ENCODE measurements at places on chromosomes 6 and 20. TPM values are rescaled to one million over a fixed set of nuclear protein-coding genes. Genes with fewer than 3 reads are reported as not detected.
A peak's percentile ranks its signal among the peaks of the same experiment; 100 is the strongest.

DNA sequence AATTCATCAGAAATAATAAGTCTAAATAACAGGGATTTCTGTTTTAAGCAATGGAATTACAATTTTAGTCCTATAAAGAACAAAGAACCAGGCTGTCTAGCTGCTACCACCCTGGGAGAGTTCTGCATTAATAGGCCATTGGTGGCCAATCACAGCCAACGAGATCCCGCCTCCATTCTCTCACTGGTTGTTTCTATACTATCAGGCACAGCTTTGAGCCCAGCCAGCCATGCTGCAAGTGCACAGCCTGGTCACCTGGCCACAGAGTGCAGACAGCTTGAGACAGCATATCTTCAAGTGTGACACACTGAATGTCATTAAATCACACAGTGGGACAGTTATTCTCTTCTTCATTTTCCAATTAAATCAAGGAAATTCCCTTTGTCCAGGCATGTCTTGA lies 16.1 kb upstream of the RAB22A start:
- DNase-seq = no peak

- DNase-seq = no peak
Observed at GRCh38 chr20:56750430-56750829, 121.3 kb downstream of the TFAP2C start.

- DNase-seq = no peak
Observed at GRCh38 chr6:44740566-44741120, 353.1 kb downstream of the CDC5L start.

DNA sequence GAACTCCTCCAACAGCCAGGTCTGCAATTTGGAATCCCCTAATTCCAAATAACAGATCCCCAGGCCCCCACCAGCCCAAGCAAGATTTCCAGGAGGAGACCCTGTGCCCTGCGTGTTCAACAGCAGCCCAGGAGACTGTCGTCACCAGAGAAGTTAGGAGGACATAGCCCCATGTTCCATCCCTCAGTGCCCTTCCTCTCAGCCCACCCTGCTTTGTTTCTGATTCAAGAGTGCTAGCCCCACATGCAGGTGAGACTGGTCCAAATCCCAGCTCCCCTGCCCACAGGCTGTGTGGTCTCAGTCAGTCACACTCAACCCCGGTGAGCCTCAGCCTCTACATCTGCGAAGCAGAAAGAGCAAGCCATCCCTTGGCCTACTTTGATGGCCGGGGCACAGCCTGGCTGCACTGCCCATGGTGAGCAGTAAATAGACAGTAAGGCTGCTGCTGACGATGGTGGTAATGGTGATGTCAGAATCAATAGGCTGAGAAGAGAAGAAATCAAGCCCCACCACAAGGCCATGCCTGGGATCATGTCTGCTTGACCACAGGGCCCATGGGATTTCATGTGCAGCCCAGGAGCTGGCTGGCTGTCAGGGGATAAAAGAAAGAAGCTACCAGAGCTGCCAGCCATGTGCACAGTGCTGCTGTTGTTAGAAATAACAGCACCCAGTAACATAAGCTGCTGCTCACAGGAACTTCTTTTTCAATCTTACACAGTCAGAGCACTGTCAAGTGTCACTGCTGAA lies 51.5 kb upstream of the NXT1 start:
- no peak for DNase-seq

GRCh38 chr6:27879837-27880236 lies 32.4 kb downstream of the OR2B2 start:
- DNase-seq = no peak

GRCh38 chr6:169975701-169976100 lies 224.3 kb downstream of the ERMARD start:
- DNase-seq = no peak

DNA sequence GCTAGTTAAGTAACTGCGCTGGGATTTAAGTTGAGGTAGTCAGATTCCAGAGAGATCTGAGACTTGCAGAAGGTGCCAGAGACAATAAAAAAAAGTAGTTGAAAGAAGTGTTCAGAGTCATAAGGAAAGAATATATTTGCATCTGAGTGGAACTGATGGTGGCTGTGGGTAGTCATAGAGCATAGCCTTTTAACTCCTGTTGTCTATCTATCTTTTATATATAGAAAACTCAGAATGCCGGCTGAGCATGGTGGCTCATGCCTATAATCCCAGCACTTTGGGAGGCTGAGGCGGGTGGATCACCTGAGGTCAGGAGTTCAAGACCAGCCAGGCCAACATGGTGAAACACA lies 62.0 kb downstream of the CARMIL1 start:
- no peak for DNase-seq

DNA sequence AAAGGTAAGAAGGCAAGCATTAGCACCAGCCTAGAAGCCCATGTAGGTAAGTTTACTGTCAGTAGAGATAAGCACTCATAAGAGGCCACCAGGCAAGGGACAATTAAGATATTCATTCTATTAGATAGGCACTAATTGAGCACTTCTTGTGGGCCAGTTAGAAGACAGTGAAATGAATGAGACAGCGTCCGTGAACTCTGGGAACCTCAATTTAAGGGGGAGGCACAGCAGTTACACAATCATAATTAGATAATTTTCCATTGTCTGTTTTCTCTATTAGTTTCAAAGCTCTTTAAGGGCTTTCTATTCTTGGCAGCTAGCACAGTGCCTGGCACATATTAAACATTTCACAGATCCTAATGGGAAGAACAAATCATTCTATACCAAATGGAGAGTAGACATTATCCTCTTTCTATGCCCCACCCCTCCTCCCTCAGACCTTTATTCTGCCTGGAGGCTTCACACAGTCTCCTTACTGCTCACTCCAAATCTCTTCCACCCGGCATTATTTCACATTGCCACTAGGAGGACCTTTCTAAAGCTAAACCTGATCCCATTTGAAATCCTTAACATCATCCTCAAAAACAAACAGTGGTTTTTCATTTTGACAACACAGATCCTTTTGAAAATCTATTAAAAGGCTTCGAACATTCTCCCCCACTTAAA lies 529.6 kb downstream of the ADGRB3 start:
- peak; percentile 8 for DNase-seq

GRCh38 chr20:50992733-50993457 lies 30.0 kb downstream of the KCNG1 start:
- peak; percentile 92 for DNase-seq

- no peak for DNase-seq
Observed at GRCh38 chr20:47487175-47487917, 14.3 kb upstream of the NCOA3 start.

DNA sequence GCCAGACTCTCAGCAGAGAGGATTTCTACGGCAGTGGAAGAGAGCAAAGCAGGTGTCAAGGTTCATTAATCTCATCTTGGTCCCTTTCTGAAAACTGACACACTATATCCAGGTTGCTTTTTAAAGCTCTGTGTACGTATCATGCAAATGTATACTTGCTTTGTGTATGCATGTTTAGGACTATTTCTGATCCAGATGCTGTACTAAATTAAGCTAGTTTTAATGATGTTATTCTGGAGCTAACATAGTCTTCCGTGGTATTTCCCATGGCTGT lies 59.2 kb upstream of the SNX9 start:
- DNase-seq = no peak

DNA sequence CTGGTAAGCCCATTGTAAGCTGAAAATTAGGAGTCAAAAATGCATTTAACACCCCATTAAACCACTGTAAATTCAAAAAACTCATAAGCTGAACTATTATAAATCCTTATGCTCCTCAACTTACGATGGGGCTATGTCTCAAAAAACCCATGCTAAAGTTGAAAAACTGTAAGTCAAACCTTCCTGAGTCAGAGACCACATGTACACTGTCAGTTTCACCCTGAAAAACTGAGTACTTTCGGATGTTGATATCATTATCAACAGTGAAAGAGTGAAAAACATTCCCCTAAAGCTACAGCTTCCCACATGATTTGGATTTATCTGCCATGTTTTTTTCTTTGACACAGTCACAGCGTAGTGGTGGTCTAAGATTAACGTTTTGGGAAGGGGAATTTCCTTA lies 14.2 kb downstream of the RAB23 start:
- no peak for DNase-seq

GRCh38 chr6:36327226-36327918 lies 9.3 kb downstream of the BNIP5 start:
- no peak for DNase-seq

DNA sequence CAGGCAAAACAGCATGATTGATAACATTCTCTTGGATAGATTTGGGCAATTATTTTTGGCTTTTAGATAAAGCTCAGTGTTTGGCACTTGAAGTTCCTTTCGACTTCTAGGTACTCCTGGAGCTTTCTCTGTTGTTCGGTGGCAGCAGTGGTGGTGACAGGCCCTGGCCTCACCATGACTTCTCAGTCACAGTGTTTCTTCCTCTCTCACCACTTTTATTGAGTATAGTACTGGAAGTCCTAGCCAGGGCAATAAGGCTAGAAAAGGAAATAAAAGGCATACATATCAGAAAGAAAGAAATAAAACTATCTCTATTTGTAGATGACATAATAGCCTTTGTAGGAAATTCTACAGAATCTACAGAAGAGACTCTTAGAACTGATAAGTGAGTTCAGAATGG lies 101.2 kb upstream of the SIRPG start:
- no peak for DNase-seq

DNA sequence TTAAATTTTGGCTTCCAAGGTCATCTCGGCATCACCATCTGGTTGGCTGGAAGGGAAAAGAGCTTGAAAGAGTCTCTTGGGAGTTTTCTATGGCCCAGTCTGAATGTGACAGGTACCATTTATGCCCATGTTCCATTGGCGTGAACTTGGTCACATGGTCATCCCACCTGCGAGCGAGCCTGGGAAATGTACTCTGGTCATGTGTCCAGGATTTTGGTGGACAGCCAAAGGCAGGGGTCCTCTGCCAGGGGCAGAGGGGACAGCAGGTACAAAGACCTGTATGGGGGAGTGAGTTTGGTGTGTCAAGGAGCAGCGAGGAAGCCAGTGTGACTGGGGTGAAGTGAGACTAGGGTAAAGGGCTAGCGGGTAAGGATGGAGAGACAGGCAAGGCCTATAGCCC lies 112.6 kb downstream of the CDC5L start:
- no peak for DNase-seq

- DNase-seq = no peak
Observed at GRCh38 chr6:23202207-23202606, 632.8 kb downstream of the HDGFL1 start.

DNA sequence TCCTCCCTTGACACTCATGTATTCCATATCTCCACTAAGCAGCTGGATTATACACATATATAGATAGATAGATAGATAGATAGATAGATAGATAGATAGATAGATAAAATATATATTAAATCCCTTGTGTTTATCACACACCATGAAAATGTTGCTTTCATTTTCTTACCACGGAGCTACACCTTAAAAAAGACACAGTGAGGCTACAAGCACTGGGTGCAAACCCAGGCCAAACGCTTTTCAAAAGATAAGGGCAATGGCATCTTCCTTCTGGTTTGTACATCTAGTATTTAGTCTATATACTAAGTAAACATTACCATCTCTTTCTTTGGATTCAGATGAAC lies 377.1 kb downstream of the ESR1 start:
- DNase-seq = no peak

DNA sequence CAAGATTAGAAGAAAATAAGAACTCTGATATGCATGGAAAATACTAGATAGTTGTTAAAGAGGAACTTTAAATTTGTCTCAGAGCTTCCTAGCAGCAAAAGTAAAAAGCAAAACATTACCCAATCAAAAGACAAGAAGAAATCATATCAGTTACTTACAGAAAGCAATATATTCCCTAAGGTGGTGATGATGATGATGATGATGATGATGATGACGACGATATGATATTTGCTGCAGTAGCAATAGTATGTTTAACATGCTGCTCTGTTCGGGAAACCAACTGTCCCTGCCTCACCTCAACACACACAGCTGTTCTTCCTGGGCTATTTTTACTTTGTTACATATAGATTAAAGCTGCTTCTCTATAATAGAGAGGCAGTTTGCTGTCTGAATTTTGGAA lies 12.0 kb upstream of the TBX18 start:
- no peak for DNase-seq

DNA sequence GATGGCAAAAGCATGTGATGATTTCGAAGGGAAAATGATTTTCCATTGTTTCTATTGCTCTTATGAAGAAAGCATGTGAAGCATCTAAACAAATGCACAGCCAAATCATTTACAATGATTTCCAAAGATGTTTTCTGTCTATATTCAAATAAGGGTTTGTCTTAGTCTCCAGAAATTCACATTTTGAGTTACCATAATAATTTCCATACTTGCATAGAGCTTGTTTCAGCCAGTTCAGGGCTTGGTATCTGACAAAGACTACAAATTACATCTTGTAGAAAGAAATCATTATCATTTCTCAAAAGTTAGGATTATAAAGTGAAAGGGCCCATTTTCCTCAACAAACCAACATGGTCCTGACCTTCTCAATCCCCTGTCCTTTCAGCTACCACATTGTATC lies 74.4 kb upstream of the PLEKHG1 start:
- no peak for DNase-seq

DNA sequence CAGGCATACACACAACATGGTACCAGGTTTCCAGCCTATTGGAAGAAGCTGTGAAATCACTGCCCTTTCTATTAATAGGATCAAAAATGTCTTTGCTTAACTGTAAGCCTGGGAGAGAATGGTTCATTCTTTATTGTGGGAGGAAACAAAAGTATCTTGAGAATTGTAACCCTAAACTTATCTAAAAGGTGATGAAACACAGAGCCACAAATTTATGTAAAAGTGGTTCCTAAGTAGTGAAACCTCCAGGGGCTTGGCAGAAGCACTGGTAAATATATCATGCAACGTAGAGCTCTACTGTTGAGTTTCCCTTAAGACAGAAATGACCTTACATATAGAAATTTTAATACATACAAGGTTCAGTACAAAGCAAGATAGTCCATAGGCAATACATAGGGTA lies 17.2 kb upstream of the NOX3 start:
- no peak for DNase-seq

Gene GATA5
- total RNA-seq = not detected

Gene RIPPLY2
- not detected for total RNA-seq

Gene CFAP61
- total RNA-seq = 0.35 TPM

Gene PEX3
- 26.7 TPM for total RNA-seq

Gene PLA2G7
- not detected for total RNA-seq

Gene SOX18
- 0.11 TPM for total RNA-seq

Gene SPATA25
- 0.34 TPM for total RNA-seq

Gene SEL1L2
- not detected for total RNA-seq

Gene FAM135A
- 7.4 TPM for total RNA-seq

Gene PKIB
- total RNA-seq = 0.23 TPM

Gene PROKR2
- not detected for total RNA-seq

Gene CD83
- total RNA-seq = 9.6 TPM

Gene TNF
- not detected for total RNA-seq

Gene ARHGAP18
- 32.1 TPM for total RNA-seq

Gene HM13
- total RNA-seq = 83.5 TPM

Gene BTNL2
- not detected for total RNA-seq

Gene PLN
- not detected for total RNA-seq

Data from HT1080 (cell line).